ENCODE measurements at places on chromosomes 16 and 17.

- no peak for DNase-seq
Measured at GRCh38 chr16:21162661-21163151, 4.2 kb downstream of the LDAF1 start.

DNA sequence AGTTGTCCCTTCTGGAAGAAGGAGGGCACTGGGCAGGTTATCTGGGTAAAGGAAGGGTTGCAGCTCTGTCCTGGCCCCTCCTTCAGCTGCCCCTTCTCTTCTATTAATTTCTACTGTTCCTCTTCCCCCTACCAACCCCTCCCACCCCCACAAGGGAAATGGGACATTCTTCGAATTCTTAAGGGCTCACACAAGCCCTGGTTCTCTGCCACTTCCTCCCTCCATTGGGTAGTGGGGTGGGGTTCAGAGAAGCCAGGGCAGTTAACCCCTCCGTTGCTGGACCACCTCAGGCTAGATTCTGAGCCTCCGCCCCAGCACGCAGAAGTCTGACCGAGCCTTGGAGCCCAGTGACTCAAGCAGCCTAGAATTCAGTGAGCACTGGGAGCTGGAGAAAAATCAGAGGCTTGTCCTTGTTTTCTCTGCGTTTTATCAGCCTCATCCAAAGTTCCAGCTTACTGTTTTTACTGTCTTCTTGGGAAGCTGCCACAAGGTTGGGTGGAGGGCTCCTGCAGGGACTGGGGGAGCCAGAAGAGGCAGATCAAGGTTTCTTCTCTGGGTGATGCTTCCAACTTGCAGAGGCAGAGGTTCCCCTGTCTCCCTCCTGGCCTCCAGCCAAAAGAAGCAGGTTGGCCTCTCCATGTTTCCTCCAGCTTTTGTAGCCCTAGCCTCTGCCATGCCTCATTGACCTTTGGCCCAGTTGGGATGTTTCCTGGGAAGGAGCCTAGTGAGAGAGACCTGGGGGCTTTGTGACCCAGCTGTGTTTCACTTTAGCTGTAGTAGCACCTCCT, 10.2 kb downstream of the LASP1 start:
- peak; percentile 82 for DNase-seq

DNA sequence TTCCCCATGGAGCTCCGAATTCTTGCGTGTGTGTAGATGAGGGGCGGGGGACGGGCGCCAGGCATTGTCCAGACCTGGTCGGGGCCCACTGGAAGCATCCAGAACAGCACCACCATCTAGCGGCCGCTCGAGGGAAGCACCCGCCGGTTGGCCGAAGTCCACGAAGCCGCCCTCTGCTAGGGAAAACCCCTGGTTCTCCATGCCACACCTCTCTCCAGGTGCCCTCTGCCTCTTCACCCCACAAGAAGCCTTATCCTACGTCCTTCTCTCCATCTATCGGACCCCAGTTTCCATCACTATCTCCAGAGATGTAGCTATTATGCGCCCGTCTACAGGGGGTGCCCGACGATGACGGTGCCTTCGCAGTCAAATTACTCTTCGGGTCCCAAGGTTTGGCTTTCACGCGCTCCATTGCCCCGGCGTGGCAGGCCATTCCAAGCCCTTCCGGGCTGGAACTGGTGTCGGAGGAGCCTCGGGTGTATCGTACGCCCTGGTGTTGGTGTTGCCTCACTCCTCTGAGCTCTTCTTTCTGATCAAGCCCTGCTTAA, 617 bp upstream of the SENP3 start:
- DNase-seq, result peak; percentile 60

- no peak for DNase-seq
Measured at GRCh38 chr17:17467016-17467415, 9.8 kb upstream of the MED9 start.

- DNase-seq, result no peak
Measured at GRCh38 chr16:68420366-68420942, 27.9 kb downstream of the SMPD3 start.

- no peak for DNase-seq
Measured at GRCh38 chr17:18139949-18140348, 31.4 kb downstream of the MYO15A start.

GRCh38 chr16:6726621-6727020, 606.0 kb upstream of the RBFOX1 start:
- DNase-seq, result no peak

DNA sequence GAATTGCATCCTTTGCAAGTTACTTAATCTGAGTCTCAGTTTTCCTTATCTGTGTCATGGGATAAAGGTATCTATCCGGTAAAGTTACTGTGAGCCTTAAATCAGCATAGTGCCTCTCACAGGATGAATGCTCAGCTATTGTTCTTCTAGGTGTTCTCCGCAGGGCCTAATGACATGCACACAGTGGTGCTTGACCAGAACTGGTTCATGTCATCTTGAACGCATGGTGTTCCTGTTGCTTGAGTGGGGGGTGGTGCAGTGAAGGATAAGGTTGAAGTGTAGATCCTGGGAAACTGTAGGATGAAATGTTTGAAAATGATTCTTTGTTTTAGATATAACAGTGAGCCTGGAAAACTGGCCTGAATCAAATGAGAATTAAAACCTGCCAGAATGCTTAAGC, 4.0 kb downstream of the KRT40 start:
- no peak for DNase-seq

DNA sequence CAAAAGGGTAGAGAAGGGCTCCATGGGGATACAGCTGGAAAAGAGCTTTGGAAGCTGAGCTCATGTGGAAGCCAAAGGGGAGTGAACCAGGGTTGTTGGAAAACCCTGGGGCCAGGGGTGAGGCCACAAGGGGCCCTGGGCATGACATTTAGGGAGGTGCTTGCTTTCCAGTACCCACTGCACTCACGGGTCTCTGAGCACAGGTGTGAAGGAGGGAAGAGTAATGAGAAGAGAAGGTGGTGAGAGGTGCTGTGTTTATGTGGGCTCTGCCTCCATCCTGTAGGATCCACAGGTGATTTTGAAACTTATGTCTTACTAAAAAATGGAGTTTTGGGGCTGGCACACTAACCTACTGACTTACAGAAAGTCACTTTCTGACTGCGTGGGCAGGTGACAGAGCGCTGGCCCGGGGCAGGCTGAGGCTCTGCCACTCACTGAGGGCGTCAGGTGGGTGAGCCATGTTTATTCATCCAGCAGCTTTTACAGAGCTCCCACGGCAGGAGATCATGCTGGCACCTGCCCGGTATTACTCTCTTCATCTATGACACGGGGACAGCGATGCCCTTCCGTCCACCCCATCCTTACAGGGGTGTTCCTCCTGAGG, 18.9 kb downstream of the KSR1 start:
- no peak for DNase-seq

GRCh38 chr17:29210879-29211278, 30.7 kb upstream of the MYO18A start:
- no peak for DNase-seq

GRCh38 chr16:68719993-68720489, 17.1 kb upstream of the CDH1 start:
- no peak for DNase-seq

DNA sequence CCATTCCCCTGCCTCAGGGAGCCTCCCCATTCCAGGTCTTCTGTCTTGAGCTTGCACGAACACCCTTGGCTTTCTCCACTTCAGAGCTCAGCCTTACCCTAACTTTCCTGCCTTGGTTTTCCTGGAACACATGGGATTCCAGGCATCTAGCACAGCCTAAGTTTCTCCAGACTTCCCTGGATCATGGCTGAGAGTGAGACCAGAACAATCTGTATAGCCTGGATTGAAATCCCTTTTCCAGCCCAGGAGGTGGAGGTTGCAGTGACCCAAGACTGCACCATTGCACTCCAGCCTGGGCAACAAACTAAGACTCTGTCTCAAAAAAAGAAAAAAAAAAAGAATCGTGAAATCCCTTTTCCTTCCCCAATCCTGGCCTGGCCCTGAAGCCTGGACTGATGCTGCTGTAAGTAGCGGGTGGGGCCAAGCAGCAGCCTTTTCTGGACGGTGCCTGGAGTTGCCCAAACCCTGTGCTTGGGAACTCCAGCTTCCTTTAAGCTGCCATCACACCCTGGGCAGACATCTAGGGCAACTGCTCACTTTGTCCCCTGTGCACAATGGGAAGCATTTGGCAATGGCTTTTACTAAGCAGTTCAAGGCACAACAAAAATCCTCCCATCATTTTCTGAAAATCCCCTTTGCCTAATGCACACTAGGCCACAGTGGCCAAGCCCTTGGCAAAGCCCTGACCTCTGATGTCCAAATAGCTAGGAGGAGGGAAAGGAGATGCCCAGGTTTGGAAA, 12.0 kb upstream of the SLC16A5 start:
- no peak for DNase-seq

DNA sequence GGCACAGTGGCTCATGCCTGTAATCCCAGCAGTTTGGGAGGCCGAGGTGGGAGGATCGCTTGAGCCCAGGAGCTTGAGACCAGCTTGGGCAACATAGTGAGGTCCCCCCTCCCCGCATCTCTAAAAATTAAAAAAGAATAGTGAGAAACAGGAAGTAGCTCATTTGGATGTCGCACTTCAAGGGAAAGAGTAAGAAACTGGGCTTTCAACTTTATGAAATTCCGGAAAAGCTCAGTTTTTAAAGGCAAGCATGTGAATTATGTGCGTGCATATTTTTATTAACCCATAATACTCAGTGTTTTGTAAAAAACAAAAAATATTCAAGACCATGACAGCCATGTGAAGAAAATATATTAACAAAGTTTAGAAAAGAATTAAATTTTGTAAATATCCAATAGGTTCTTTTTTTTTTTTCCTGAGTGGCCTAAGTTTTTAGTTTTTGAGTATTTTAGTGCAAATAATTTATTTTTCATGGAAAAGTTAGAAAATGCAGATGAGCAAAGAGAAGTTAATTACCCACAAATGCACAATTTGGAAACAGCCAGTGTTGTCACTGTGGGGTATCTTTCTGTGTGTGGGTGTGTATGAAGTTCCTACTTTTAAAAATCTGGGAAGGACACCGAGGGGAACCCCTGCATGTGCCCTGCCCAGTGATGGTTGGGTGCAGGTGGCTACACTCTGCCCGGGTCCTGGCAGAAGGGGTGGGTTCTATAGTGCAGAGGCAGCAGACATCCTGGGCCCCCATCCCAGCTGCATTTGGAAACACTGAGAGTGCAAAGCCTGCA, 40.0 kb downstream of the CIBAR2 start:
- DNase-seq, result no peak

DNA sequence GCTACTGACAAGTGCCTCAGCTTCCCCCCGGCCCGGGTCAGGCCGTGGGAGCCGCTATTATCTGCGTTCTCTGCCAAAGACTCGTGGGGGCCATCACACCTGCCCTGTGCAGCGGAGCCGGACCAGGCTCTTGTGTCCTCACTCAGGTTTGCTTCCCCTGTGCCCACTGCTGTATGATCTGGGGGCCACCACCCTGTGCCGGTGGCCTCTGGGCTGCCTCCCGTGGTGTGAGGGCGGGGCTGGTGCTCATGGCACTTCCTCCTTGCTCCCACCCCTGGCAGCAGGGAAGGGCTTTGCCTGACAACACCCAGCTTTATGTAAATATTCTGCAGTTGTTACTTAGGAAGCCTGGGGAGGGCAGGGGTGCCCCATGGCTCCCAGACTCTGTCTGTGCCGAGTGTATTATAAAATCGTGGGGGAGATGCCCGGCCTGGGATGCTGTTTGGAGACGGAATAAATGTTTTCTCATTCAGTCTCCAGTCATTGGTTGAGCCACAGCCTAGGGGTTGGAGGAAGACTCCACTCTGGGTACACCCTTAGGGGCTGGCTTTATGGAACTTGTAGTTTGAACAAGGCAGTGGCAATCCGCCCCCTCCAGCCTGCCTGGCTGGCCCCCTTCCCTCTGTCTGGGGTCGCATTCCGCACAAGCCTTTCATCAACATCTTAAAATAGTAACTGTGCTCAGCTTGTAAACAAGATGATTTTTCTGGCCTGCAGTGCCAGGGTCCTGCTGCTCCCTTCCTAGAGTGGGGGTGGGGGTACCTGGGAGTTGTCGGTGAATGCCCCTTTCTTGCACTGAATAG, 4.1 kb downstream of the SYNGR2 start:
- DNase-seq, result no peak

DNA sequence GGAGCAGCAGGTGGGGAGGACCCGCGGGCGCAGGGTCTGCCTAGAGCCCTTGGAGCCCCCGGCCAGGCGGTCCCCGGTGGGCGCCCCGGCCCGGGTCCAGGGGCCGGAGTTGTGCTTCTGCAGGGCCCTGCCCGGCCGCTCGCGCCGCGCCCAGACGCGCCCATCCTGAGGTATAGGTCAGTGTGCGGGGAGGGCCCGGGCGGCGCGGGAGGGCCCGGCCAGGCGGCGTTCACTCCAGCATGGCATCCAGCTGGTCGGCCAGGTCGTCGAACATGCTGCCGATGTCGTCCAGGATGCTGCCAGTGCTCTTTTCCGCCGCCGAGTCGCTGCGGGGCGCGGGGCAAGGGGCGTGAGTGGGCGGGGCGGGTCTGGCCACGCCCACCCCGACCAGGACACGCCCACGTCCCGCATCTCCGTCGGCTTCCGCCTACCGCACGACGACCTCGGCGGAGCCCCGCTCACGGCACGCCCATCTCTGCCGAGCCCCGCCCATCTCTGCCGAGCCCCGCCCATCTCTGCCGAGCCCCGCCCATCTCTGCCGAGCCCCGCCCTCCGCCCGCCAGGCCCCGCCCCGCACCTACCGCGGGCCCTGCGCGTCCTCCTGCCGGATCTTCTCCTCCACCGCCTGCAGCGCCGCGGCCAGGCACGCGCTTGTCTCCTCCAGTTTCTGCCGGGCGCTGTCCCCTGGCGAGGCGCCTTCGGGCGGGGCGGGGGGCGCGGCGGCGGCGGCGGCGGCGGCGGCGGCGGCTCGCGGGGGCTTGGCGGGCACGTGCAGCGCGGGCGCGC, 17.9 kb downstream of the CASKIN1 start:
- DNase-seq, result peak; percentile 18

DNA sequence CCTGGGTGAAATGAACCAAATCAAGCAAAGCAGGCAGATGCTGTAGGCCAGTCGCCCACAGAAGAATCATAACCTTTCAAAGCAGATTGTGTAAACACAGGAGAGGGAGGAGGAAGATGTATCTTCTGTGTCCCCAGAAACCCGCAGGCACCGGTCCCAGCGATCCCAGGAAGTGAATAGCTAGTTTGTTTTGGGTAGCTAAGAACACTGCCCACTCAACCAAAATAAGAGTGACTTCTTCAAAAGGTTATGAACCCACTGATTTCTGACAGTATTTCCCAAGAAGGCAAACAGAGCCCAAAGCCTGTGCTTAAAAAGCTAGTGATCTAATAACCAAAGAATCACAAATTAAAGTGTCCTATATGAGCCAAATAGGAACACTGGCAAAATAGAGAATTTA, 67.8 kb downstream of the GRIN2A start:
- no peak for DNase-seq

DNA sequence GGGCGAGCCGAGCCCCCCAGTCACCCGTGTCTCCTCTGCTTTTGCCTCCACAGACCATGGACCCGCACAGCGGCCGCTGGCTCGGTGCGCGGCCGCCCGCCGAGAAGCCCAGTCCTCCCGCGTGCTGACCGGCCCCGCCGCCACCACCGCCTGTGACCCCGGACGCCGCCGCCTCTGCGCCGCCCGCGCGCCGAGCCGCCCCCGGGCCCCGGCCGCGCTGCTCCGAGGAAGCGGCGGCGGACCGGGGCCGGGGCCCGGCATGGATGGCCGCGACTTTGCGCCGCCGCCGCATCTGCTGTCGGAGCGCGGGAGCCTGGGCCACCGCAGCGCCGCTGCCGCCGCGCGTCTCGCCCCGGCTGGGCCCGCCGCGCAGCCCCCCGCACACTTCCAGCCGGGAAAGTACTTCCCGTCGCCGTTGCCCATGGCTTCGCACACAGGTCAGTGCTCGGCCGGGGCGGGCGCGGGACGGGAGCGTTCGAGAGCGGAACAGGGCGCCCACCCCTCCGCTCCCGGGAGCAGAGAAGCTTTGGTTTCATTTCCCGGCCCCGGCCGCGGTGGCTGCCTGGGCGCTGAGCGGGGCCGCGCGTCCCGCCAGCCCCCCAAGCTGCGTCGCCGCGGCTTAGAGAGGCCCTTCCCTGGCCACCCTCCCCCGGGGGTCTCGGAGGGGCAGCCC, 4.4 kb downstream of the BAHCC1 start:
- DNase-seq, result no peak

All from iPS DF 6.9 (cell line).